ENCODE measurements at places on chromosomes 6 and 20. TPM values are rescaled to one million over a fixed set of nuclear protein-coding genes. Genes with fewer than 3 reads are reported as not detected.
A peak's percentile ranks its signal among the peaks of the same experiment; 100 is the strongest.

Gene TTK
- 28.0 TPM for total RNA-seq

Gene KIF6
- total RNA-seq: 6.3 TPM

Gene ZNF512B
- 27.6 TPM for total RNA-seq

Gene MANEA
- total RNA-seq: 13.0 TPM

Gene FRK
- 3.7 TPM for total RNA-seq

DNA sequence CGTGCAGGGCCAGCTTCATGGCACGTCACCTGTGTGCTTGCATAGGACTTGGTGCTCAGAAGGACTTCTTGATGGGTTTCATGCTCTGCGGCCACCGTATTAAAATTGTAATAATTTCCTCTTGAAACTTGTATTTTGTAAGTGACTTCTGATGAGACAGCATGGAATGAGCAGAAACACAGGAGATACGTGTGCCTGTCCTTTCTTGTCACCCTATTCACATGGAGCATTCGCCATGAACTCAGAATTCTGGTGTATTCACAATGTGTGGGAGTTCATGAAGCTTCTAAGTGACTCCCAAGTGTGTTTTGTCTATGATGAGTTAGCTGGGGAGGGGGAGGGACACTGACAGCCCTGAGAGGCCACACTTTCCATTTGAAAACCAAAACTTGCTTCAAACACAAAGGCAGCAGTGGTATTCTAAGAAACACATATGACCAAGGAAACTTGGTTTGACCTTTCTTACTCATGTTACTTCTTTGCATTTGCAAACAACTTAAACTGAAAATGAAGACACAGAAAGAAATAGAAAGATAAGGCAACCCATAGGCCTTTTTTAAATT is 92.1 kb upstream of the NEDD9 start:
- DNase-seq: no peak

- no peak for DNase-seq
Observed at GRCh38 chr20:4869290-4870193, 131.8 kb downstream of the SLC23A2 start.

GRCh38 chr20:21665687-21666446 is 39.6 kb upstream of the PAX1 start:
- DNase-seq: no peak

- DNase-seq: peak; percentile 32
Observed at GRCh38 chr6:159608961-159609651, 83.9 kb downstream of the SOD2 start.

GRCh38 chr6:91705646-91706045 is 1118.8 kb upstream of the MAP3K7 start:
- DNase-seq: no peak

GRCh38 chr6:168468045-168468444 is 27.1 kb downstream of the SMOC2 start:
- no peak for DNase-seq

All from testis (tissue), 5 donors.